ENCODE measurements at places on chromosomes 11 and 22.

- DNase-seq: no peak
These were observed 109.3 kb upstream of the TBCEL start for GRCh38 chr11:120914601-120915000.

DNA sequence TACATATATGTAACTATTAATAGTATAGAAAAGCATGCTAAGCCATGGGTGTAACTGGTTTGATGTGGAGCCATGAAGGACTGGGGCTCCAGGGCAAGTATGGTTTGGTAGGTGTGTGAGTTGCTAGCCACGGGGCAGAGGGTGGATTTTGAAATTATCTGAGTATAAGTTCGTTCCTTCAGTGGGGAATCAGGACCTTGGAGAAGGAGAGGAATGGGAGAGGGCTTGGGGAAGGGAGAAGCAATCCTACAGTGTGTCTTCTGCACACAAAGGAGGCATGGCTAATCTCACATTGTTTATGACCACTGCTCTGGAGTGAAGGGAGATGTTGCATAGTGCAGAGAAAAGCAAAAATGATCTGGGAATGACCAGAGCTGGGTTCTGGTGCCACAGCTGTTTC, 127.8 kb upstream of the CADM1 start:
- DNase-seq: no peak

- DNase-seq: no peak
These were observed 16.7 kb downstream of the ATG2A start for GRCh38 chr11:64900263-64900678.

GRCh38 chr22:48570912-48571311, 1256.8 kb downstream of the BRD1 start:
- no peak for DNase-seq

DNA sequence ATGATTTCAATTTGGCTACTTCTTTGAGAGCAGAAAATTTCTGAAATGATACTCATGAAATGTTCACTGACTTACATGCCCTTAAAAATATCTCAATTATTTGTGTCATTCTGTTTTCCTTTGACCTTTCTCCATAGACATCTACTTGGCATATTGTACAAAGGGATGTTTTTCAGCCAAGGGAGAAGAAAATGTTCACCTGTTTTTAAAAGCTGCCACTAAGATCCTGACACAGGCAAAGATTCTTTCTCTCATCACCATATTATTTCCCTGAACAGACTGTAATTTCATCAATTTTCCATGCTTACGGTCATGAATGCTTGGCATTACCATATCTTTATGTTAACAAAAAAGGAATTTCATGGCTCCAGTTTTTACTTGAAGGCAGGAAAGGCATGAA, 67.4 kb upstream of the DBX1 start:
- no peak for DNase-seq
